Neural crest cell (in vitro differentiated cells): ENCODE measurements at places on chromosomes 5 and 9.

- peak overlapping the region; percentile 98 for H3K27ac ChIP-seq
- DNase-seq, result peak; percentile 26
- H3K4me3 ChIP-seq, result peak overlapping the region; percentile 33
- peaks cover 3% of the 10 kb centered on the region for H3K36me3 ChIP-seq
- peaks cover 62% of the 10 kb centered on the region for H3K4me1 ChIP-seq
Measured at GRCh38 chr5:61631438-61631941, 299.4 kb downstream of the ZSWIM6 start.

DNA sequence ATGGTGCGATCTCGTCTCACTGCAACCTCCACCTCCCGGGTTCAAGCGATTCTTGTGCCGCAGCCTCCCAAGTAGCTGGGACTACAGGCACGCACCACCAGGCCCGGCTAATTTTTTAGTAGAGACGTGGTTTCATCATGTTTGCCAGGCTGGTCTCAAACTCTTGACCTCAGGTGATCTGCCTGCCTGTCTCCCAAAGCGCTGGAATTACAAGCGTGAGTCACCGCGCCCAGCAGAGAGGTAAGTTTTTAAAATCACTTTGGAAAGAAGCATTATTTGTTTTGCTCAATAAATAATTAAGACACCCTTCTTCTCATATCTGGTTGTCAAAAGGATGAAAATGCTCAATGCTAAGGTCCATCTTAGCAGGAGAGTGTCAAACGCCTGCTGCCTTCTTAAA is 48.5 kb upstream of the STXBP1 start:
- no peaks in the 10 kb centered on the region for H3K36me3 ChIP-seq
- H3K27ac ChIP-seq, result no peak overlapping the region
- no peak for DNase-seq

DNA sequence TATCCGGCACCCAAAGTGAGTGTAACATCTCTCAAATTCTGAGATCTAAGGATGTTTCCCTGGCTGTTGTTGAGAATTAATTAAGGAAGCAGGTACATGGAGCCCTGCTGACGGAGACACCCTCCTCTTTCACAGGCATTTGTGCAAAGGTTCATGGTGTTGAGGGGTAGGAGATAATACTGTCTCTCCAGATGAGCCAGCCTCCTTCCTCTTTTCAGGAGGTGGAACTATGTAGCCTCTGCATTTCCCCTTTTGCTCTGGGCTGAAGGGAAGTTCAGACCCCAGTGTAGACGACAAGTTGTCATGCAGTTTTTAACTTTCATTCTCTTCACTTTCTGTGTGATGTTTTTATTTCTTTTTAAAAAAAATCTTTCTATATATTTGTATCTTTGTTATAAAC is 107.5 kb downstream of the GALNT10 start:
- no peaks in the 10 kb centered on the region for H3K4me1 ChIP-seq
- no peaks in the 10 kb centered on the region for H3K27me3 ChIP-seq
- DNase-seq, result no peak
- H3K27ac ChIP-seq, result no peak overlapping the region
- H3K4me3 ChIP-seq, result no peak overlapping the region
- H3K36me3 ChIP-seq, result peaks cover 7% of the 10 kb centered on the region

DNA sequence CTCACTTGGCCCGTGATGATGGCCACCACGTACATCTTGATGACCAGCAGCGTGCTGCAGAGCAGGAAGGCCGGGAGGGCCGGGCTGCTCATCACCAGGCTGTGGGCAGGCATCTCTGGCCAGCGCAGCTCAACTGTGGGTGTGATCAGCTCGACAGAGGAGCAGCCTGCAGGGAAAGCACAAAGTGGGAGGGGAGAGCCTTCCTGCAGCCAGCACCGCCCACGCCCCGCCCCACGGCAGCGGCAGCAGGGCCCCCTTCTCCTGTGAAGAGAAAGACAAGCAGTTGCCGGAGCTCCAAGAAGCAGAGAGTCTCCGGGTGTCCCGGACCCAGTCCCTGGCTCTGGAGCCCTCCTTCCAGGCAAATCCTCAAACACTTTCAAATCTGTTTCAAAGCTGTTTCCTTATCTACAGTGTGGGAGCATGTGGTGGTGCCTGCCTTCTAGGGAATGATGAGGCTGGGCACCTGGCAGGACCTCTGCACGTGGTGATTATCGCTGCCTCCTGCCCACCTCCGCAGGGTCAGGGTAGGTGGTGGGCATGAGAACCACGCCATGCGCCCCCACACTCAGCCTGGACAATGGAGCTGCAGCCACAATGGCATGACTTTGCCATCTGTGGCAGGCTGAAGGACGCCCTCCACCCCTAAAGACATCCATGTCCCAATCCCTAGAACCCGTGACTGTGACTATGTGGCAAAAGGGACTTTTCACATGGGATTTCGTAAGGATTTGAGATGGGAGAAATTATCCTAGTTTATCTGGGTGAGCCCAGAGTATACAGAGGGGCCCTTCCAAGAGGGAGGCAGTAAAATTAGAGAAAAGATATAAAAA is at the start of gene PTGES:
PTGES (minus strand) TSS at position 143 of the 830 bp plus-strand sequence; CDS start at position 113, 30 bp downstream.
- DNase-seq, result peak; percentile 65
- H3K4me3 ChIP-seq, result no peak within 1 kb of the TSS
- H3K36me3 ChIP-seq, result no peaks in the 10 kb centered on the region
- no peaks in the 10 kb centered on the region for H3K27me3 ChIP-seq

DNA sequence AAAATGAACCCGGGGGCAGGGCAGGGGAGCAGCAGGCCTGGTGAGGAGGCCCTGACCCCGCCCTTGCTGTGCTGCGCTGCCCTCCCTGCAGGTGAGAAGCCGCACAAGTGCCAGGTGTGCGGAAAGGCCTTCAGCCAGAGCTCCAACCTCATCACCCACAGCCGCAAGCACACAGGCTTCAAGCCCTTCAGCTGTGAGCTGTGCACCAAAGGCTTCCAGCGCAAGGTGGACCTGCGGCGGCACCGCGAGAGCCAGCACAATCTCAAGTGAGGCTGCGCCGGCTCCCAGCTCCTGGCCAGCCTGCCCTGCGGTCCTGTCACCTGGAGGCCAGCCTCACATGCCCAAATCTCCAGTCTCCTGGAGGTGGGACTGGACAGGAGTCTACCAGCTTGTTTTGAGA is 12.3 kb downstream of the GFI1B start:
- H3K27me3 ChIP-seq, result peaks cover 16% of the 10 kb centered on the region
- H3K27ac ChIP-seq, result no peak overlapping the region
- no peaks in the 10 kb centered on the region for H3K36me3 ChIP-seq
- H3K4me1 ChIP-seq, result peaks cover 5% of the 10 kb centered on the region

- H3K27ac ChIP-seq, result peak overlapping the region; percentile 75
- H3K36me3 ChIP-seq, result no peaks in the 10 kb centered on the region
- H3K4me3 ChIP-seq, result peak overlapping the region; percentile 96
- H3K4me1 ChIP-seq, result peaks cover 32% of the 10 kb centered on the region
Measured at GRCh38 chr9:71769175-71770161, 1.2 kb upstream of the CEMIP2 start.

DNA sequence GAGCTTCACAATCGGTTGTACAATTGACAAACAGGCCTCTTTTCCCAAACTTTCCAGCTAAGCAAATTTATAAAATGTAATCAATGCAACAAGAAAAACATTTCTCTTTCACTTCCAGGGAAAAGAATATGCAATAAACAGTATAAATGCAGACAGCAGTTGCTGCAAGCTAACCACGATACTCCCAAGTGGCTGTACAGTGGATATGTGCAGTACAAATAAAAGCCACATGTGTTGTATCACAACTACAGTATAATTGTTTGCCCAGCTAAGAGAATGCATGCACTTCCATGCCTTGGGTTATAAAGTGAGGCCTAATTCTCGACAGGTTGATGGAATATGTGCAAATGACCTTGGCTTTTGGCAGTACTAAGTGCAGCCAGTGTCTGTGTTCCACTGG is 16.7 kb upstream of the PDCL start:
- DNase-seq, result no peak
- H3K27ac ChIP-seq, result no peak overlapping the region
- no peaks in the 10 kb centered on the region for H3K4me1 ChIP-seq
- H3K36me3 ChIP-seq, result peaks cover 2% of the 10 kb centered on the region

DNA sequence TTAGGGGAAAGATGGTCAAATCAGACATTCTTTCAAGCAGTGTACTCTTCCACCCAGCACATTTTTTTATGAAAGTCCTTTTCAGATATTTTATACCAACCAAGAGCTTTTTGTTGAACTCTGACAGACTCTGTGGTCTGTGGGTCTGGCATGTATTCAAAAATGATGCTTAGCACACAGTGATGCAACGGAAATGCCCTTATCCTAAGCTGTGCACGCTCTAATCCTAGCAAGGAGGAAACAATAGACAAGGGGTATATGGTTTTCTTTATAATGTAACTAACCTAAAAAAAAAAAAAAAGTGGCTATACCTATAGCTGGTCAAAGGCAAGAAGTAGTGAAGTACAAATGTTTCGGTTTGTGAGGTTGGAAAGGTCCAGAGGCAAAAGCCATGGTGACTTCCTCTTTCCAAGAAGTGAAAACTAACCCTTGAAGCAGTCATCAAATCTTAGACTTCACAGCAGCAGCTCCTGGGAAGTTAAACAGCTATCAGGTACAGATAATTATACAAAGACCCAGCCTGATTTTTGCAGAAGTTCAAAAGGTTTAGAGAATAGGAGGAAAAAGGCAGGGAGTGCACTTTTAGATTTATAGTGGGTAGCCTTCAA is 82.5 kb downstream of the SEMA6A start:
- H3K27me3 ChIP-seq, result no peaks in the 10 kb centered on the region
- H3K4me3 ChIP-seq, result no peak overlapping the region
- DNase-seq, result no peak
- H3K36me3 ChIP-seq, result peaks cover 38% of the 10 kb centered on the region

- peaks cover 13% of the 10 kb centered on the region for H3K4me1 ChIP-seq
- peaks cover 30% of the 10 kb centered on the region for H3K27me3 ChIP-seq
- peak; percentile 88 for DNase-seq
- H3K27ac ChIP-seq, result no peak overlapping the region
- H3K4me3 ChIP-seq, result peak overlapping the region; percentile 81
- no peaks in the 10 kb centered on the region for H3K36me3 ChIP-seq
Measured at GRCh38 chr9:34701769-34702736, 7.9 kb downstream of the CCL21 start.

DNA sequence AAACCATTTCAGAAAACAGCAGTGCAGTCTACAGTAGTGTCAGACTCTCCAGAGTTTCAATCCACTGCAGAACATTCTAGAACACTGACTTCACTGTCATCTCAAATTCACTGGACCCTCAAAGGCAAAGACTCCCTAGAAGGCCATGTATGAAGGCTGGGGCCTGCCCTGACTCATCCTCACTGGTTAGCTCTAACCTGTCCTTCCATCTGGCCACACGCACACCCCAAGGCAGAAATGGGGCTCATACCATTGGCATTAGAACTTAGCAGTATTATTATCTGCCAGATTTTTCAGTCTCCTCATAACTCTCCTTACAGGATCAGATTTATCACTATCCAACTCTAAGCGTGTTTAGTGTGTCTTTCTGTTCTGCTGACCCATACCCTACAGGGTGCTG is 20.4 kb downstream of the S1PR3 start:
- no peaks in the 10 kb centered on the region for H3K4me1 ChIP-seq
- H3K4me3 ChIP-seq, result no peak overlapping the region
- DNase-seq, result no peak
- H3K27ac ChIP-seq, result no peak overlapping the region

- peaks cover 2% of the 10 kb centered on the region for H3K27me3 ChIP-seq
- no peak overlapping the region for H3K27ac ChIP-seq
- peaks cover 16% of the 10 kb centered on the region for H3K4me1 ChIP-seq
- DNase-seq, result no peak
- H3K4me3 ChIP-seq, result no peak overlapping the region
Measured at GRCh38 chr5:39186289-39186688, 33.1 kb downstream of the FYB1 start.

DNA sequence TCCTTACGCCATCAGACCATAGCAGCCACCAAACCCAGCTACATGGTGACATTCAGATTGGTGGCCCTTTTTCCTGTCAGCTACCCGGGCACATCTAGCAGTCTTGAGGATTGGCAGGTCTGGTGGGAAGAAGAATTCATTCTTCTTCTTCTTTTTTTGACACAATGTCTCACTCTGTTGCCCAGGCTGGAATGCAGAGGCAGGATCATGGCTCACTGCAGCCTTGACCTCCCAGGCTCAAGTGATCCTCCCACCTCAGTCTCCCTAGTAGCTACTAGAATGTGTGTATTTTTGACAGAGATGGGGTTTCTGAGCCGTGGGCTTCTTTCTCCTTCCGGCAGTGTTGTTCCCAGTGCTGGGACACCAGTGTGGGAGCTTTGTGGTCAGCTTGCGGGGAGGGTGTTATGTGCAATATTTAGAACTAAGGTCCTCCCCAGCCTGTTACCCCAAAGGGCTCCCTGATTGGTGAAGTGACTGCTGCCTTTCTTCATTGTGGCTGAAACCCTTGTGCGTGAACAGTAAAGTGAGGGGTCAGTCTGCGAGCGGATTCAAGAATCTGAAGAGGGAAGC is 3.4 kb downstream of the NTMT1 start:
- no peaks in the 10 kb centered on the region for H3K27me3 ChIP-seq
- peak overlapping the region; percentile 91 for H3K4me3 ChIP-seq
- H3K36me3 ChIP-seq, result no peaks in the 10 kb centered on the region
- no peak for DNase-seq
- H3K27ac ChIP-seq, result no peak overlapping the region

DNA sequence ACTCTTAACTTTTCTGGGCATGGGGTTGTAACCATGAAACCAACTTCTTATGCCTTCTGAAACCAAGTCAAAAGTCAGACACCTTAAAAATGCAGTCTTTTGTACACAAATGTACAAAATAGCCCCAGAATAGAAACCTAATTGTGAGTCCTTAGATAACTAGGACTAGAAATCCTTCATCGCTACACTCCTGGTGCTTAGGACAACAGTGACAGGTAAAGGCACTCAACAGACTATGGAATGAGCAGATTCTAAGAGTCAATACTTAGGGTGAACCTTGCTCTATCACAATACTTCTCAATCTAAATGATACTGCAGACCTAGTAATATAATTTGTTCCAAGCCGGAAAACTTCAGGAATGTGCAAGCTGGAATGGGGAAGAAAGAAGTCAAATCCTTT is 163.7 kb downstream of the PDE4D start:
- no peak for DNase-seq
- H3K27ac ChIP-seq, result no peak overlapping the region
- H3K4me1 ChIP-seq, result peaks cover 45% of the 10 kb centered on the region
- no peaks in the 10 kb centered on the region for H3K27me3 ChIP-seq
- H3K4me3 ChIP-seq, result no peak overlapping the region

DNA sequence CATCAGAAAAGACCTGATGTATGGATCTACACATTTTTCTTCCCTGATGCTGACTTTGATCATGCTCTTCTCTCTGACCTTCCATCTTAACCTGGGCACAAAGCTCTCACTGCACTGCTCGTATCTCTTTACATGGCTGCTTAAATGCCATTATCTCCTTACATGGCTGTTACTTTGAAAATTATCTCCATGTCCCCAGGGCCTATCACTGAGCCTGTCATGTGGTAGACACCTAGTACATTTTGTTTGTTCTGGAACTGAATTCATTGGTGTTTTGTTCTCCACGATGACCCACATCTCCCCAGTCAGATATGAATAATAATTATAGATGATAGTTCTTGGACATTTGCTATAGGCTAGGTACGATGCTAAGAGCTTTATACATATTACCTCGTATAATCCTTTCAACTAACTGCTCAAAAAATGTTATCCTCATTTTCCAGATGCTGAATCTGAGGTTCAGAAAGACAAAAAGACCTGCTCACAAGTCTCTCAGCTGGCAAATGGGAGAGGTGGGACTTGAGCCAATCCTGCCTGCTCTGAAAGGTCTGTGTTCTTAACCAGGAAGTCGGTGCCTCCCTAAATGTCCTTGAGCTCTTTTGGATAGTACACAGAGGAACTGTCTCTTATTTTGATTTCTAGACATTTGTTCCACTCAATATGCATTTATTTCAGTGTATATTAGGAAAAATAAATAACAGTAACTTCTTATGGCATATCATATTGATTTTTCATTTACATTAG is 9.8 kb upstream of the CPEB4 start:
- no peaks in the 10 kb centered on the region for H3K36me3 ChIP-seq
- no peak for DNase-seq
- no peak overlapping the region for H3K27ac ChIP-seq
- H3K4me1 ChIP-seq, result no peaks in the 10 kb centered on the region
